ENCODE measurements at places on chromosomes 16 and 17.

DNA sequence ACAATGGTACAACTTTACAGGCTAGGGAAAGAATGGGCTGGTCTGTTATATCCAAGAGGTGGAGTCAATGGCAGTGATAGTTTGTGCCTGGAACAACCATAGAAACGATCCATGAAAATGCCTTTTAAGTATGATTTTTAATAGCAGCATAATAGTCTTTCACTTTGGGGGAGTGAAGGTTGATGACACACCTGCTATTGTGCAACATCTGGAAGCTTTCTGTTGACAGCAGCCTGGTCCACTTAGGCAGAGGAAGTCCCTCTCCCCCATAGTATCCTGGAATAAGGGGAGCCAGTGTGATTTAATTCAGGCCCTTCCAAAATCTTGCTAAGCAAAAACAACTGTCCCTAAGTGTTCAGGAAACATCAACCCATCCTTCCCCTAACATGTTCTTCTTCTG, 56.3 kb upstream of the HS3ST4 start:
- no peak for DNase-seq

DNA sequence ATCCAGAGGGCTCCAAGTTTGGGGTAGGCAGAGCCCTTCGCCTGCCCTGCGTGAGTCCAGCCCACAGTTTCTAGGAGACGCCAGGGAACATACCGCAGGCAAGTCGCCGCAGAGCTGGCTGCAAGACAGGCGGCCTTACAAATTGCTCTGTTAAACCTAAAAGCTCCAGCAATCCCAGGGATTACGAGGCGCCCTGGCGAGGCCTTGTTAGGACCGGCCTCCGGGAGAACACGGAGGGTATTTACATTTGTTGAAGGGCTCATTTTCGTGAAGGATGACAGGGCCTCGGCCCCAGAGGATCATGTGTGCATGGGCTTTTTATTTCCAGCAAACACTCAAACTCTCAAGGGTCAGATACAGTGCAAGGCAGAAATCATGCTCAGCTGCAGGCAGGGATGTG, 77.6 kb upstream of the FOXF1 start:
- no peak for DNase-seq

- DNase-seq, result no peak
These were observed 29.4 kb upstream of the CACNG1 start for GRCh38 chr17:67015001-67015400.

DNA sequence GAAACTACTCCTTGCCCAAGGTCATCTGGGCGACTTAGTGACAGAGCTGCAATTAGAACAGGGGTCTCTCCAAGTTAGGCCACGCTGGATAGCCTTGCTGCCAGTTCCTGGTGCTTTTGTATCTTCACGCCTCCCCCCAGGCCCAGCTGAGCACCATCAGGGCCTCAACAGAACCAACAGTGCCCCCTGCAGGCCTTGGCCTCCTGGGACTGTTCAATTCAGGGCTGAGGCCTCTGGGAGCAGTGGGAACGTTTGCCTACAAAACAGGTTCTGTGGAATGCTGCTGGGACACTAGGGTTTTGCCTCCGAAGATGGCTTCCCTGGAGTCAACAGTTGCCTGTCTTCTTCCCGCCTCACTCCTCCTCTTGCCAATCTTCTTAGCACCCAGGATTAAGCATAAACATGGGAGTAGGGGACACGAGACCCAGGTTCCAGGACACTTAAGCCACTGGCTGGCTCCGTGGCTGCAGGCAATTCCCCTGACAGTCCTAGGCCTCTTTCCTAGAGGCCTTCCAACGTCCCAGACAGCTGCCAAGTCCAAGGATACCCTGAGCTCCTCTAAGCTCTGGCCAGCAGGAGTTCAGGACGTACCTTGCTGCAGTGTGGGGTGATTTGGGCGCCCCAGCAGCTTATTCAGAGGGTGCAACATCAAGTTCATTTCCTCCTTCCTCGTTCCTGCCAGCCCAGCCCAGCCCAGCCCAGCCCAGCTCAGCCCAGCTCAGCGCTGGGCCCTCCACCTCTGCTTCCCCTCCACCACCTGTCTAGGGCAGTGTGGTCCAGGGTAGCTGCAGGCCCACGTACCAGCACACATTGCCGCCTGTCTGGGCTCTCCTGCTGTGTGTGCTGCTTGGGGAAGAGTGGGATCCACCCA, 246.6 kb upstream of the RPL38 start:
- DNase-seq, result no peak

GRCh38 chr17:14118951-14119350, 49.6 kb downstream of the COX10 start:
- no peak for DNase-seq

- peak; percentile 80 for DNase-seq
These were observed at the start of gene RUNDC3A for GRCh38 chr17:44308320-44308818. RUNDC3A (plus strand) TSS chr17:44308601; CDS start chr17:44308833, 232 bp downstream.

DNA sequence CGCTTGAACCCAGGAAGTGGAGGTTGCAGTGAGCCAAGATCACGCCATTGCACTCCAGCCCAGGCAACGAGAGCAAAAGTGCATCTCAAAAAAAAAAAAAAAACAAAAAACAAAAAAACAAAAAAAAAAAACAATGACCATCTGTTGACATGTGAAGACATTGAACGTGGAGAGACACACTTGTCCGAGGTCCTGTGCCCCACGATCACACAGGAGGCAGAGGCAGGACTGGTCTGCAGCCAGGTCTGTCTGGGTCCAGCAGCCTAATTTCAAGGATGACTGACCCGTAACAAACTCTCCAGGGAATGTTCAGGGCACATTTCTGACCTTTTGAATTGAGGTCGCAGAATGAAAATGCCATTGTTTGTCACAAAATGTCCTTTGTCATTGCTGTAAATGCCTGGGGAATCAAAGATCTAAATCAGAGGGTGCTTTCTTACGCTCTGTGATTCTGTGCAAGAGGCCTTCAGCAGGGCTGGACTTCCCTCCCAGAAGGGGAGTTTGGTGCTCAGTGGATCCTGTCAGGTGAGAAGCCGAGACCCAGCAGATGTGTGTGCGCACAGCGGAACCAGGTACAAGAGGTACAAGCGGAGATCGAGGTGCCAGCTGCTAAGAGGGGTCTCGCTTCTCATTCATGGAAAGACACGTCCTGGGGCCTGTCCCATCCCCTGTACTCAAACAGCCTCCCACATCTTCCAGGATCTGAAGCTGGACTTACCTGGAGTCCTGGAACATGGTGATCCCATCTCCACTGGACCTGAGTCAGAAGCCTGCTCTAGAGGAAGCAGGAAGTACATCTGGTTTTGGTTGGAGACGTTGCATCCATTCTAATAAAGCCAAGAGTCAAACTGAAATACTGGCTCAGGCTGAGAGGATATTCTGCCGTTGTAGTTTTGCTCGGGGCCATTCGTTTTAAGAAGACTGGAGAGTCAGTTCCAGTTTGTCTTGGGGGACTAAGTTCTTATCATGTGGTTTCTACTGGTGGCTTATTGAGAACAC, 95.8 kb downstream of the IRF8 start:
- no peak for DNase-seq

DNA sequence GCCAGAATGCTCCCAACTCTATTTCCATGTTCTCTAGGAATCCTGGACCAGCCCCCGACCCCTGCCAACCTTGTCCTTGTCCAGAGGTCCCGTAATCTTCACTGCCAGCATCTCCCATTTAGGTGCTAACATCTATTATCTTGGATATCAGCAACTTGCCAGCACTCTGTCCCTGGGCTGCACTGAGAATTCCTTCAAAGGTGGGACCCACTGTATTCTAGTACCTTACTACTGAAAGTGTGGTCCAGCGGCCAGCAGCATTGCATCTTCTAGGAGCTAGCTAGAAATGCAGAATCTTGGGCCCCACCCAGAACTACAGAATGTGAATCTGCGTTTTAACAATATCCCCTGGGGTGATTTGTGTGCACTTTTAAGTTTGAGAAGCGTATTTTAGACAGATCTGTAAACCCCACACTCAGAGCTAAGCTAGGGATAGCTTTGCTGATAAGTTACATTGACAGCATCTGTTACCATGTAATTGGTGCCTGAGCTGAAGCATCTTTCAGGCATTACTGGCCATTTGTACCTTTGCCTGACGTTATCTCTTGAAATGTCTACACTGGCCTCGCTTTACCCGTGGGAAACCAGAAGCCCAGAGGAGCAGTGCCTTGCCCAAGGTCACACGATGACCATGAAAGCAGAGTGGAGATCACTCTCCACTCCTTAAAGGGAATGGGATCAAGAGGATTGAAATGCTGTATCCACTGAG, 8.3 kb downstream of the ABAT start:
- no peak for DNase-seq

- no peak for DNase-seq
These were observed 177.8 kb upstream of the TBX2 start for GRCh38 chr17:61221597-61222471.

Data from stimulated activated CD4-positive, alpha-beta T cell treated with anti-CD3 and anti-CD28 coated beads, Interleukin-1b, Interleukin-23, amount 100 ng/mL, for 1 hour (primary cell).